ENCODE measurements at places on chromosomes 11 and 22.

GRCh38 chr11:73507086-73507485 is 90.8 kb downstream of the FAM168A start:
- no peak for DNase-seq

DNA sequence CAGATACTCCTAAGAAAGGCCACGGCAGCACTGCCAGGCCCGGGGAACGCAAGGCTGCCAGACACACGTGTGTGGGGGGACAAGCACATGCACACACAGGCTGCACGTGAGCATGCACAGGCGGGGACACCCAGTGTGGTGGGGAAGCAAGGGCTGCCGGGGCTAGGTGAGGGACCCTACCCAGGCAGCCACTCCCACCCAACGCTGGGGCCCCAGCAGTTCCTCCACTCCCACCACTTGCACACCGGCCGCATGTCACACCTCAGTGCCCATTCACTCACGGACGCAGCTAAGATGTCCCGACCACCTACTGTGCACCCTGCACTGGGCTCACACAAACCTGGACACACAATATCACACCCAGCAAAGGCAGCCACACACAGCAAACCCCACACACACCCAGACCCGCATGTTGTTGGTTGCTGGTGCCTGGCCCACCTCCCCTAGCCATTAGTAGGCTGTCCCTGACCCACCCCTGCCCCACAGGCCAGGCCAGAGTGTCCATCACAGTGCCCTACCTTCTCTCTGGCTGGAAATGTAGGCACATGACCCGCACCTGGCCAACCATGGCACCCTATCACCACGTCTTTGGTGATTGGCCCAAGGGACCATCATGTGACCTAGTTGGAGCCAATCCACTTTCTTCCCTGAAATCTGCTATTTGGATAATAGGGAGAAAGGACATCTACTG is 8.8 kb downstream of the SSTR3 start:
- peak; percentile 21 for DNase-seq

GRCh38 chr22:22138915-22139314 is 105.7 kb upstream of the VPREB1 start:
- no peak for DNase-seq

DNA sequence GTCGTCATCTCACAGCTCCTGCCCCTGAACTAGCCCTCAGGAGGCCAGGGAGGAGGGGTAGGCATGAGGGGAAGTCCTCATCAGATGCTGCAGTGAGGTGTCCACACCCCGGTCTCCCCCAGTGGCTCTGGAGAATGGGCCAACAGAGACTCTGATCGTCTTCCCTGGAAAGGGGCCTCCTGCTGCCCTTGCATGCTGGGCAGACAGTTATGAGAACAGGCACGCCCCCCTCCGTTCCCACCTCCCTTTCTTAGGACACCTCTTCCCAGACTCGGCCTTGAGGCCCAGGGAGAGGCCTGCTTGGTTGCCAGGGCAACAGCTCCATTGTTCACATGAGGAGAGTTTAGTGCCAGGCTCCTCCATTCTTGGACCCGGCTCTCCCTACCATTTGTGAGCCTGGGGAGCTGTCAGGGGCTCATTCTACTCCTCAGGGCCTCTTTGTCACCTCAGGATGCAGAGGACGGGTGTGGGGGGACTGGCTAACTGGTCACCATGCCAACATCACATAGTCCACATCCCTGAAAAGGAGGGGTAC is 157.7 kb downstream of the TTC17 start:
- DNase-seq: no peak

- no peak for DNase-seq
These were observed 27.2 kb downstream of the RPS6KA4 start for GRCh38 chr11:64385945-64386704.

DNA sequence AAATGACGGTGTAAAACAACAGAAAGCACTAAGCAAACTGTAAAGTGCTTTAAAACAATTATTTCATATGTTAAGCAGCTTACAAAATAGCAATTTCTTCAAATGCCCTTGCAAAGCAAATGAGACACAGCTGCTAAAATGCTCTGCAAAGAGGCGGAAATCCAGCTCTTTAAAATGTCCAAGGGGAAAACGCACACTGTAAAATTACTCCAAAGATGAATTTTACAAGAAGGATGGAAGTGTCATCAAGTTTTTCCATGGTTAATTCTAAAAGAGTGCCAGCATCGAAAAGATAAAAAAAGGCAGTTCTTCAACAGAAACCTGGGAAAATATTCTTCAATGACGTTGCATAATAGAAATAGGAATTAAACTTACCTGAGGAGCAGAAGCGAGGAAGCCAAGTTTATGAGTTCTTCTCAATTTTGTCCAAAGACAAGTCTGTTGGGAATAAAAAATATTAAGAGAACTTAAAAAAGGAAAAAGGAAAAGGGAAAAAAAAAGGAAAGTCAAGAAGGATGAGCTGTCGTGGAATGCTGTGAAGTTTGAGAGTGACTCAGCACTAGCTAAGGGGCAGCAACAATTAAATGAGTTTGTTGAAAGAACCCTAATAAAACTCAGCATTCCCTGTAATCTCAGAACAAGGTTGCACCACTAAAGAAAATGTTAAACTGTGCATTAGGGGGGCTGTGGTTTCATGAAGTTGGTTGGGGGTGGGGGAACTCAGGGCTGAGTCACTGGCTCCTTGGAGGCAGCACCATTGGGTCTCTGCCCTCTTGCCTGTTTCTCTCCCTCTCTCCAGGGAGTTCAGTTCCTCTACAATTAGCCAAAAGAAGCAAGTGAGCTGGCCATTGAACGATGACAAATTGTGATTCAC is 64.2 kb upstream of the BLID start:
- no peak for DNase-seq
